ENCODE measurements at places on chromosomes 2 and 18.

GRCh38 chr2:165872101-165872791, 78.2 kb upstream of the GALNT3 start:
- no peak for DNase-seq

DNA sequence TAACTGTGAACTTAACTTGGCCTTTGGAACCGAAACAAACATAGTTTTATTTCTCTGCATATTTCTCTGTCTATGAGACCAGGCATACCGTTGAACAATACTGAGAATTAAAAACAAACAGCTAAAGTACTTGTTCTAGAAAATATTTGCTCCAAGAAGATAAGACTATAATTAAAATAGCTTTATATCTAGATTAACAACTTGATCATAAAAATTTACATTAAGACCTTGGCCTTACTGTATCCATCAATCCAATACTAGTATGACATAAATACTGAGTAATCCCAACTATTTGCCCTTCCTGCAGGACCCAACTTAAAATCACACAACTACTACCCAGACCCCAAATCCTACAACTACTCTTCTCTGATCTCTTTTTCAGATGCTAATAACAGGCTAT, 260.9 kb downstream of the RIT2 start:
- no peak for DNase-seq

DNA sequence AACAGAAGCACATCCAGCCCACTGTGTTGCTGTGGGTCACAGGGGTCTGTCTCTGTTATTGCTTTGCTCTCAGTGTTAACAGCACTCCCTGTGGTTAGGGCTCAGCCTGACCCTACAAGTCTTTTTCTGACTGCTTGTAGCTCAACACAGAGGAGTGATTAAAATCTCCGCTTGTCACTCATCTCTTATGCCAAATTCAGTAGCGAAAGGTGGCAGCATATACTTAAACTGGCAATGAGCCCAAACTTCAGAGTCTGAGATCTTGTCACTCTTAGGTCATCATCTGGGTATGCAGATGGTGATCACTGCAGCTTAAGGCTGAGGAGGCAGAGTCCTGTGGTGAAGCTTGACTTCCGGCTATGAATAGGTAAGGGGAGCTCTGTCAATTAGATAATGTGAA, 63.3 kb upstream of the CSRNP3 start:
- no peak for DNase-seq

GRCh38 chr2:106956879-106957278, 70.9 kb upstream of the ST6GAL2 start:
- DNase-seq = no peak

- DNase-seq = no peak
These were observed 167.4 kb downstream of the EIPR1 start for GRCh38 chr2:3210257-3210656.

GRCh38 chr2:66561645-66562303, 126.8 kb downstream of the MEIS1 start:
- no peak for DNase-seq

- no peak for DNase-seq
These were observed 4.2 kb downstream of the ZNF512 start for GRCh38 chr2:27587025-27587424.

All from DMS53 (cell line).